Panc1 (cell line): ENCODE measurements at places on chromosomes 16 and 17. TPM values are rescaled to one million over a fixed set of nuclear protein-coding genes. Genes with fewer than 3 reads are reported as not detected.

DNA sequence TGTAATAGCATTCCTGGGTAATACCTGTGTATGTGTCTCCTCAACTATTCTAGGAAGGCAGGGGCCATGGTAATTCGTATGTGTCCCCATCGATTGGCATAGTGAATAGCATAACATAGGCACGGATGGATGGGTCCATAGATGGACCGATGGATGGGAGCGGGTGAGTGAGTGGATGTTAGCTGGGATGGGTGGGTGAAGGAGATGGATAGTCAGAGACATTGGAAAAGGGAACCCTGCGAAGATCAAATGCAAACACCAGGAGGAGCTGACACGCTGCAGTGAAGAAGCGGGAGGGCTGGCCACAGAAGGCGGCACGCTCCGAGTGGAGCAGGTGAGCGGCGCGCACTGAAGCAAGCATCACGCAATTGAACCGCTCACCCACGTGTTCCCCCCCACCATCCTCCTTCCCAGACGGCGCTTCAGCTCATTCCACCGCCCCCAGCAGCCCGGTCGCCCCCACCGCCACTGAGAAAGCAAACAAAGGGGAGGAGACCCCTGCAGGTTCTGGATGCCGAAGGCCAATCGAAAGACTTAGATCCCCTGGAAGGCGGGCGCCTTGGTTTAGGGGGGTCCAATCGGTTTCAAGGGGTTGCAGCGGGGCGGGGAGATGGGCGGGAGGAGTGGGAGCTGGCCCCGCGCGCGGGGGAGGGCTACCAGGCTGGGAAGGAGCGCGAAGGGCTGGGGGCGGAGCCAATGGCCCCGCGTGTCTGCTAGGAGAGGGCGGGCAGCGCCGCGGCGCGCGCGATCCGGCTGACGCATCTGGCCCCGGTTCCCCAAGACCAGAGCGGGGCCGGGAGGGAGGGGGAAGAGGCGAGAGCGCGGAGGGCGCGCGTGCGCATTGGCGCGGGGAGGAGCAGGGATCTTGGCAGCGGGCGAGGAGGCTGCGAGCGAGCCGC, at the start of gene ARRB2:
ARRB2 (plus strand) TSS at position 839 of the 899 bp plus-strand sequence. CDS start 90 bp downstream, outside the sequence.
- DNase-seq = peak; percentile 91

- no peak for DNase-seq
Measured at GRCh38 chr16:84390131-84390785, 21.9 kb downstream of the ATP2C2 start.

- DNase-seq = no peak
Measured at GRCh38 chr17:1089915-1090314, 89.9 kb downstream of the ABR start.

SLC47A2 gene
- total RNA-seq = not detected

DNA sequence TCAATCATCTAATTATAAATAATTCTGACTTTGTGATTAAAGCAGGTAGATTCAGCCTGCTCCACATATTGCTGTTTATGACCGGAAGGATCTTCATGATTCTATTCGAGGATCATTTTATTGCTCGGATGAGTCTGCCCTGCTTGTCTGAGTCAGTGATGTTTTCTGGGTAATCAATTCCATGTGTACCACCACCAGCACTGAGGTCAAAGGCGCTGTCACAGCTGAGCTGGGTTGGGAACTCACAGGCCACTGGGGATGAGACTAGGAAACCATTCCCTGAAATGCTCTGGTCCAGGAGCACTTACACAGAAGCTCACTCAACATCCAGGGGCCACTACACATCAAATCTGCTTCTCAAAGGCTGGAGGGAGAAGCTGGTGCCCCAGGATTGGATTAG, 30.4 kb upstream of the ERN1 start:
- no peak for DNase-seq

- no peak for DNase-seq
Measured at GRCh38 chr17:76046064-76046463, 19.0 kb upstream of the EVPL start.

TP53TG3B gene
- 0.18 TPM for total RNA-seq

- DNase-seq = peak; percentile 42
Measured at GRCh38 chr17:64992325-64992802, 64.2 kb downstream of the GNA13 start.

SAP30BP gene
- total RNA-seq = 138 TPM

GRCh38 chr16:66470556-66470955, 43.5 kb downstream of the BEAN1 start:
- no peak for DNase-seq

GRCh38 chr16:85673529-85674417, 15.0 kb downstream of the GINS2 start:
- DNase-seq = no peak

- no peak for DNase-seq
Measured at GRCh38 chr17:76388966-76389888, 4.8 kb downstream of the SPHK1 start.

- DNase-seq = no peak
Measured at GRCh38 chr16:84641643-84642358, 6.5 kb upstream of the KLHL36 start.

DNA sequence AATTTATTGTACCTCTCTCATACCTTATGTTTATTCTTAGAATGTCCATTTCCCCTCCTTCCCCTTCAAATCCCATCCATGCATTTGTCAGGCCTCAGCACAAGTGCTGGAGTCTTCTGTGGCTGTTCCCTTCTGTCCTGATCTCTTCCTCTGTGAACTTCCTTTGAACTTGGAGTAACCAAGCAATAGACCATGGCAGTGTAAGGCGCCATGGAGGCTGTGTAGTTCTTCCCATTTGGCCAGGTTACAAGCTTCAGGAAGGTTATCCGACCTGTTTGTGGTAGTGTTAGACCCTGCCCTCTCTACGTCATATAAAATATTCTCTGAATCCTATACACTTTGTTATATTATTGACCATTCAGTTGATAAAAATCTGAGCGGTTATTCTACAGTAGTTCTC, 28.6 kb downstream of the MAP2K6 start:
- DNase-seq = no peak

- DNase-seq = no peak
Measured at GRCh38 chr17:5672815-5673430, 88.6 kb upstream of the NLRP1 start.

- no peak for DNase-seq
Measured at GRCh38 chr16:27515874-27516353, 33.8 kb downstream of the GTF3C1 start.

DNA sequence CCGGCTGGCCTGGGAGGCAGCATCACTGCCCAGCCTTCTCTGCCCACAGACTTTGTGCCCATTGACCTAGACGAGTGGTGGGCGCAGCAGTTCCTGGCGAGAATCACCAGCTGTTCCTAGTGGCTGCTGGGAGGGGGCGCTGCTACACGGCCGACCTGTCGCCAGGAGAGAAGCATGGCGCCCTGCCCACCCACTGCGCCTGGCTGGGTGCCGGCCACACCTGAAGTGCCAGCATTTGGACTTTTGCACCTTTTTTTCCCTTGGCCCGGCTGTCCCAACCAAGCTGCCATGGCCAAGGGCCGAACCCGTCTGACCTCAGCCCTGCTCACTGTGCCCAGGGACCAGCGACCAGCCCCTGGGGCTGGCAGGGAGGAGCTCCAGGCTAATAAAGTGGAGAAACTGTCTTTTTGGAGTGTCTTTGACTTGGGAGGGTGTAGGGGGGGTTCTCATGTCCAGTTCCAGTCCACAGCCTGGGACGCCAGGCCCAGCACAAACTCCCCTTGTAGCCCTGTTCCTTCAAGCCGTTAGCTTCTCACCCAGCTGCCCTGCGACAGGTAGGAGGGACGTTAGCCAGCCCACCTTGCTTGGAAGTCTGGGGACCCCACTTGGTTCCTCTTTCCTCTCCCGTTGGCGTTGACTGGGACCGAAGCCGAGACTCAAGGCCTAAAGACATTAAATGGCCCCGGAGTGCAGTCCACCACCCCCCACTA, 939 bp upstream of the WDR90 start:
- no peak for DNase-seq

TRPV2 gene
- total RNA-seq = 34.9 TPM

COQ9 gene
- total RNA-seq = 48.5 TPM

- no peak for DNase-seq
Measured at GRCh38 chr16:81578076-81578475, 133.5 kb downstream of the CMIP start.

NOB1 gene
- 48.3 TPM for total RNA-seq

- DNase-seq = no peak
Measured at GRCh38 chr17:81291662-81292061, 3.4 kb downstream of the SLC38A10 start.

DNA sequence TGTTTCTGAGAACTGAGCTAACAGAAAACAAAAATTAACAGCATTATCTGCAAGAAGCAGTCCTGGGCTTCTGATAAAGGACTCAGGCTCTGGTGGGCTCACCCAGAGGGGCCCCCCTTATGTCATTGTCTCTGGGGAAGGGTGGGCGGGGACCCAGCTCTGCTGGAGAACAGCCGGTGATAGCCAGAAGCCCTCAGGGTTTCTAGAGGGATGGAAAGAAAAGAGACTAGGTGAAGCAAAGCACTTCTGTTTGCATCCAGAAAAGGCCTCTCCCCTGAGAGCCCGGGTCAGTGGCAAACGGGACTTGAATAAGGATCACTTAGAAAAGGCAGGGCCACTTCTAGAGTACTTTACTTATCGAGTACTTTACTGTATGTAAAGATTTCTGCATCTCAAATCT, 7.0 kb upstream of the CDC42EP4 start:
- DNase-seq = no peak

DNA sequence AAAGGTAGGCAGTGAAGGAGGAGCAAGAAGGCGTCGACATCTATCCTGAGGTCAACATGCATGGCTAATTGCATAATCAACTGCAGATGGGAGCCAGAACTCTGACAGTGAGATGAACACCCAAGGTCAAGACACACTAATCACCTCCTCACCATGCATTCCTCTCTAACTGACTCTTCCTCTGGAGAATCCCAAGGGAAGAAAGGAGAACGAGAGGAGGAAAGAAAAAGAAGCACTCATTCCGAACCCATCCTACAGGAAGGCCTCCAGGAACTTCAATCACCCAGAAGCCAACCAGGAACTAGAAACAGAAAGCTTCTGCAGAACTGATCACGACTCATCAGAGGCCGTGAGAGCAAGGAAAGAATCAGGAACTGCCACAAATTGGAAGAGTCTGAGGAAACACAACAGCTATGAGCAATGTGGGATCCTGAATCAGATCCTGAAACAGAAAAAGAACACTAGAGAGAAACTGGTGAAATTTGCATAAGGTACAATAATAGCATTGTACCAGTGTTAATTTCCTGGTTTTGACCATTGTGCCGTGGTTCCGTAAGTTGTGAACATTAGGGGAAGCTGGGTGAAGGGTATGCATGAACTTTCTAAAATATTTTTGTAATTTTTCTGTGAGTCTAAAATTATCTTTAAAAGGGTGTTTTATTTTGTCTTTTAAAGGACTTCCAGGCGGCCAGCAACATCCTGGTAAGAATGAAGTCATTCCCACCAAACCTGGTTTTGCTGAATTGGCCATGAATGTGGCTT, 10.0 kb upstream of the BEAN1 start:
- no peak for DNase-seq

DNA sequence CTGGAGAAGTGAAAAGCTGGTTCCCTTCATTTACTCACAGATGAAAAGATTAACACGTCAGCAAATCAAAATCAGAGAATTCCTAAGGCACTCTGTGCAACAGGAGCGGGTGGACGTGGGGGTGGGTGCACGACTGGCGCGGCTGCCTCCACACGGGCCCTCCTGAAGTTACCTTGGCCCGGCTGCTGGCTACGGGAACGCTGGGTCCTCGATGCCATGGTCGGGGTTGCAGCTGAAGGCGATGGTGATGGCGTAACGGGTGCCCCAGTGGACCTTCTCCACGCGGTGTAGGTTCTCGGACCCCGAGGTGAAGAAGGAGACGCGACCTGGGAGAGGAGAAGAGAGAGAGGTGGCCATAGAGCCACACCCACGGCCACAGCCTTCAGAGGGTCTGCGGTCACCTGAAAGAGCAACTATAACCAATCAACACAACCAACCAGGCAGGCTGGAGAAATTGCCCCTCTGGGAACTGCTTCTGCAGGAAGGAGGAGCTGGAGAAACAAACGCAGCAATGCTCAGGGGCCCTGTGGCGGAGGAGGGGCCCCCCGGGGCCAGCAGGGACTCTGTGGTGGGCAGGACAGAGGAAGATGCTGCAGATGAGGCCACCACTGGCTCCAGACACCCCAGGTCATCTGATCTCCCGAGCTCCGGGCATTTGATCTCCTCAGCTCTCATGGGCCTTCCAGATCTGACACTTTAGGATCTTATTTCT, 20.8 kb downstream of the UTS2R start:
- DNase-seq = no peak
